ENCODE measurements at places on chromosomes 4 and X. TPM values are rescaled to one million over a fixed set of nuclear protein-coding genes. Genes with fewer than 3 reads are reported as not detected.

DNA sequence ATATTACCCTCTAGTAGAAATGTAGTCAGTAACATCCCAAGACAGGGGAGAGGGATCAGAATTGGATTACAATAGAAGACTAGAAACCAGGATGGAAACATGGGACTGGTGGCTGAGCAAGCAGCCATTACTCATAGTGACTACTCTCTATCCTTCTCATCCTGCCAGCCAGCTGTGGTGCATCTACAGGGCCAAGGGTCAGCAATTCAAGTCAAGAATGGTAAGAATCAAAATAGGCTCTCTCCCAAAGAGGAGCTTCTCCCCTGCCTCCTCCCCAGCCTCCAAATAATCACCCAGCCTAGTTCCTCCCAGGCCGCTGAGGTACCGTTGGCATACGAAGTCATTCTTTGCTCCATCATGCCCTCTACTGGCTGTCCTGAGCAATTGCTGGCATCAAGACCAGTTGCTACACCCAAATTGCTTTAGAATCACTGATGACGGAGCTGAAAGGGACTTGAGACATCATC lies 19.4 kb downstream of the AWAT2 start:
- no peaks in the 10 kb centered on the region for H3K4me1 ChIP-seq
- H3K27ac ChIP-seq, result no peak overlapping the region
- no peaks in the 10 kb centered on the region for H3K36me3 ChIP-seq
- H3K4me3 ChIP-seq, result no peak overlapping the region
- H3K27me3 ChIP-seq, result no peaks in the 10 kb centered on the region
- peak; percentile 77 for DNase-seq

GRCh38 chr4:80196922-80197573 lies at the start of gene PRDM8:
Gene PRDM8 (plus strand): TSS chr4:80197503. CDS start chr4:80200081, 2,578 bp downstream.
- peaks cover 66% of the 10 kb centered on the region for H3K27me3 ChIP-seq
- peak within 1 kb of the TSS; percentile 86 for H3K27ac ChIP-seq
- H3K4me3 ChIP-seq, result peak within 1 kb of the TSS; percentile 63
- peak; percentile 96 for DNase-seq

GRCh38 chrX:410296-410695 lies 23.6 kb upstream of the PPP2R3B start:
- no peak overlapping the region for H3K27ac ChIP-seq
- peaks cover 14% of the 10 kb centered on the region for H3K4me1 ChIP-seq
- H3K36me3 ChIP-seq, result peaks cover 2% of the 10 kb centered on the region
- no peak for DNase-seq

GRCh38 chr4:98125585-98125984 lies 17.7 kb downstream of the STPG2 start:
- H3K27me3 ChIP-seq, result no peaks in the 10 kb centered on the region
- H3K4me3 ChIP-seq, result no peak overlapping the region
- no peak overlapping the region for H3K27ac ChIP-seq
- H3K36me3 ChIP-seq, result no peaks in the 10 kb centered on the region
- H3K4me1 ChIP-seq, result no peaks in the 10 kb centered on the region

- H3K36me3 ChIP-seq, result no peaks in the 10 kb centered on the region
- H3K4me1 ChIP-seq, result no peaks in the 10 kb centered on the region
- DNase-seq, result no peak
- H3K27me3 ChIP-seq, result no peaks in the 10 kb centered on the region
Measured at GRCh38 chr4:47209833-47210232, 178.5 kb downstream of the GABRB1 start.

DNA sequence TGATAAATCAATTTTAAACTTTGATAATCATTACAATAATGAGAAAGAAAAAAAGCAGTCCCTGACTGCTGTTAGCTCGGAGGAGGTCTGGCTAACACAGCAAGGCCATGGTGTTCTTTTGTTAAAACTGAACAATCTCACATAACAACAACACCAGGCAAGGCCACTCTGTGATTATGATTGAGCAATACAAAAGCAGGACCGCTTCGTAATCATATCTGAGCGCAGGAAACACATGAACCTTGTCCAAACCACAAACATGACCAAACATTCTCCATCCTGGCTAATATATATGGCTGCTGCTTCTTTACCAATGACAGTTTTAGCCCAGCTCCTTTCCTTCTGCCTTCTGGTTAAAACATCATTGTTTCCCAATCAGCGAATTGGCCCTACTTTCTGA lies 76.8 kb upstream of the DDX53 start:
- no peaks in the 10 kb centered on the region for H3K36me3 ChIP-seq
- no peak overlapping the region for H3K27ac ChIP-seq
- H3K4me1 ChIP-seq, result no peaks in the 10 kb centered on the region
- no peak for DNase-seq
- H3K4me3 ChIP-seq, result no peak overlapping the region

DNA sequence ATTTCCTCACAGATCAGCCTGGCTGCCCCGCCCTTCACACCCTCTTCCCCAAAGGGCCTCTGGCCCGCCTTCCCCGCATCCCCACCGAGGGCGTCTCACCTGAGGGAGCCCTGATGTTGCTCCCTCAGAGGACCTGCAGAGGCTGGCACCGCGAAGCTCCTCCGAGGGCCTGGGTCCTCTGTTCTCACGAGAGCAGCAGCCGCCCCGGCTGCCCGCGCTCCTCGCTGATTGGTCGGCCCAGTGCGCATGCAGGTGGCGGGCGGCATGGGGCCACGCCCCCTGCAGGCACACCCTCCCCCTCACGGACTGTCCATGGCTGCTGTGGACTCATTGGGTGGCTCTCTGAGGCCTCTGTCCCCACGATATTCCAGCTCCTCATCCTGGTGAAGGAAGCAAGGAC lies at the start of gene FAM9C:
TSS of gene FAM9C (minus strand) at position 180 of the 400 bp plus-strand sequence. CDS start 831 bp downstream, outside the sequence.
- H3K36me3 ChIP-seq, result no peaks in the 10 kb centered on the region
- no peak within 1 kb of the TSS for H3K4me3 ChIP-seq
- H3K4me1 ChIP-seq, result no peaks in the 10 kb centered on the region
- H3K27me3 ChIP-seq, result peaks cover 2% of the 10 kb centered on the region

DNA sequence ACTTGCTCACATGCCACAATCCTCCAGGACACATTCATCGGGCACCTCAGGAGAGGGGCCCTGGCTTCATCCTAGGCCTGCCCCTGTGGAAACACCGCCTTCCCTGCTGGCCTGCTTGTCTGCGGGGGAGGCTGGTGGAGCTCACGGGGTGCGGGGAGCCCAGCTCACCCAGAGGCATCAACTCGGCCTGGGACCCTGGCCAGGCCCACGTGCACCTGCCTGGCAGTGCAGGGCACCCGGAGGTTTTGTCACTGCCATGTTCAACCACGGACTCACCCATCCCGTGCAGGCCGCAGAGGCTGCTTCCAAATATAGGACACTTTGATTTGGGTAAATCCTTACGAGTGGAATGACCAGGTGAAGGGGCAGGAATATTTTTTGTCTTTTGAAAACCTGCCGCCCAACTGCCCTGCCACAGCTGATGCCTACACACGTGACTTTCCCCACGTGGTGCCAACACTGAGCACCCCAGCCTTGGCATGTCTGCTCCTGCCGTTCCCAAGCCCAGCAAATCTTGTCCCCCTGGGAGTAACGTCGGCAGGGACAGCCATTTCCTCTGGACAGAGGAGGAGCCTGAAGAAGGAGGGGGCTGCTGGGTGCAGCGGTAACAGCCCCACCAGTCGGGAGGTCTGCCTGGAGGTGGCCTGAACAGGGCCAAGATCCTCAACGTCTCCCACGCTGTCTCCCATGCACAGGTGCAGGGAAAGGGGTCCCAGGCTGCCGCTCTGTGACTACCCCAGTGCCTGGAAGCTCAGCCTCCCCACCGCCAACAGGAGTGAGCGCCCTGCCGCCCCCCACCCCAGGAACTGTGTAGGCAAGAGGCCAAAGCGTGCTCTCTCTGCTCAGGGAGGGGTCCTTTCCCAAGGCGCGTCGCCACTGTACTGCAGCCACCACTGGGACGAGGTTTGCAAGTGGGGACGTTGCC lies 8.5 kb downstream of the MXD4 start:
- H3K27ac ChIP-seq, result no peak overlapping the region
- no peak overlapping the region for H3K4me3 ChIP-seq
- peaks cover 36% of the 10 kb centered on the region for H3K4me1 ChIP-seq
- DNase-seq, result no peak
- no peaks in the 10 kb centered on the region for H3K27me3 ChIP-seq

- H3K27ac ChIP-seq, result no peak overlapping the region
- H3K27me3 ChIP-seq, result peaks cover 4% of the 10 kb centered on the region
- H3K4me1 ChIP-seq, result no peaks in the 10 kb centered on the region
- DNase-seq, result no peak
- no peaks in the 10 kb centered on the region for H3K36me3 ChIP-seq
Measured at GRCh38 chrX:81378560-81378959, 176.7 kb downstream of the SH3BGRL start.

GRCh38 chr4:119526786-119527550 lies 101.6 kb downstream of the PDE5A start:
- H3K4me3 ChIP-seq, result no peak overlapping the region
- H3K27ac ChIP-seq, result peak overlapping the region; percentile 29
- no peaks in the 10 kb centered on the region for H3K36me3 ChIP-seq
- no peaks in the 10 kb centered on the region for H3K27me3 ChIP-seq

DNA sequence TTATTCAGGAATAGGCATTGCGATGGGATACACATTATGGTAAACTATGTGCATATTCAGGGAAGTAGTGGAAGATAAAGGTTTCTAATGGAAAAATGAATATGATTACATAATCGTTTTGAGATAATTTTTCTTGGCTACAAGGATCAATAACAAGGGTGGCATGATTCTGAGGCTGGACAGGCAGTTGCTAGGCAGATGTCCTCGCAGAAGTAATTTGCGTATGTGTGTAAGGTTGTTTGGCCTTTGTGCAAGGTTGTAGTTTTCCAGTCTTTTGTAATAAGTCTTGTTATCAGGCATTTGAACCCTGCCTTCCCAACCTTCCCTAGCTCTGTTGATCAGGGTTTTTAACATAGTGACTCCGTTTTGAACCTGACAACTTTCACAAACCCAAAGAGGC lies 59.7 kb downstream of the RGS12 start:
- H3K4me3 ChIP-seq, result no peak overlapping the region
- no peaks in the 10 kb centered on the region for H3K4me1 ChIP-seq
- H3K27ac ChIP-seq, result no peak overlapping the region
- no peaks in the 10 kb centered on the region for H3K36me3 ChIP-seq

GRCh38 chrX:148562846-148563245 lies 62.4 kb downstream of the AFF2 start:
- H3K36me3 ChIP-seq, result no peaks in the 10 kb centered on the region
- no peak overlapping the region for H3K27ac ChIP-seq
- no peaks in the 10 kb centered on the region for H3K4me1 ChIP-seq
- no peak for DNase-seq

DNA sequence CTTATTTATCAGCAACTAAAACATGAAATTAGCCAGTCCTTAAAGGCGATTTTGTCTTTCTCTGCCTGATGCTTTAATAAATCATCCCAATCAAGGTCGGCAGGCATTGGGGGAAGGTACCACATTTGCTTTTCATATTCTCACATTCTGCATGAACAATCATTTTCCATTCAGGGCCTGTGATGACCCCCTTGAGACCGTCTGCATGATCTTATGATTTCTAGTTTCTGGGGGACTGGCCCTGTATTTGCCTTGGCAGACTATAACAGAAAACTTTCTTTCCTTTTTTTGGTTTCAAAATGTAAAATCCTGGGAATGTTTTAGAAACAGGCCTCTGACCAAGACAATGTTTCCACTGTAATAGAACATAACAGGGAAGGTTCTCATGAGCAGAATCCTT lies 296.8 kb downstream of the IDS start:
- H3K4me3 ChIP-seq, result no peak overlapping the region
- H3K4me1 ChIP-seq, result no peaks in the 10 kb centered on the region
- no peak overlapping the region for H3K27ac ChIP-seq
- no peak for DNase-seq
- no peaks in the 10 kb centered on the region for H3K36me3 ChIP-seq

- DNase-seq, result no peak
- no peak overlapping the region for H3K4me3 ChIP-seq
- no peak overlapping the region for H3K27ac ChIP-seq
- no peaks in the 10 kb centered on the region for H3K36me3 ChIP-seq
- H3K27me3 ChIP-seq, result no peaks in the 10 kb centered on the region
Measured at GRCh38 chrX:47940448-47940847, 63.3 kb downstream of the ZNF182 start.

DNA sequence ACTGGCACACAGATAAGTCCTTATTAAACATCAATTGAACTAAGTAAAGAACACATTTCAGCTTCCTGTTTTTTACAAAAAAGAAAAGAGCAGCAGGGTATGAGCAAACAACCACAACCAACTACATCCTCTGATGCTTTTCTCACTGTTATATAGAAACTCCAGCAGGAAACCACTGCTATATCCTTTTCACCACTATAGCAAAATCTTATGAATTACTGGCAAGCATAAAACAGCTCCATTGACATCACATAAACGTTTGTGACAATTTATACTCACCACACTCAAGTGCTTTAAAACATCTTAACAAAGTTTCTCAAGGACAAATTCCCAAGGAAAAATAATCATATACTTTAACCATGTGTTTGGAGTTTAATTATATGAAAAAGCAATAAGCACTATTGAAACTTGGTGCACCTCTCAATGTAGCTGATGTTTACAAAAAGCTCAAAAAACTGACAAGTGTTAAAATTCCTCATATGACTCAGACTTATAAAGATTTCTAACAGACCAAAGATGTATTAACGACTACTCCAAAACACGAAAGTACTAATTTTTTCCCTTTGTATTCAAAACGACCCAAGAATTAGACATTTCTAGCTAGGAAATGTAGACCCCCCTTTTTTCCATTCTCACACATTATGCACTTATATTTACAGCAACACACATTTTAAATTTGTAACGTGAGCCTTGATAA lies 12.9 kb downstream of the GPRIN3 start:
- no peak overlapping the region for H3K4me3 ChIP-seq
- no peaks in the 10 kb centered on the region for H3K4me1 ChIP-seq
- no peaks in the 10 kb centered on the region for H3K36me3 ChIP-seq
- H3K27me3 ChIP-seq, result no peaks in the 10 kb centered on the region
- H3K27ac ChIP-seq, result no peak overlapping the region

- no peaks in the 10 kb centered on the region for H3K36me3 ChIP-seq
- no peak overlapping the region for H3K4me3 ChIP-seq
- H3K4me1 ChIP-seq, result no peaks in the 10 kb centered on the region
- H3K27ac ChIP-seq, result no peak overlapping the region
- no peaks in the 10 kb centered on the region for H3K27me3 ChIP-seq
- no peak for DNase-seq
Measured at GRCh38 chrX:46703980-46704379, 54.9 kb downstream of the SLC9A7 start.

DNA sequence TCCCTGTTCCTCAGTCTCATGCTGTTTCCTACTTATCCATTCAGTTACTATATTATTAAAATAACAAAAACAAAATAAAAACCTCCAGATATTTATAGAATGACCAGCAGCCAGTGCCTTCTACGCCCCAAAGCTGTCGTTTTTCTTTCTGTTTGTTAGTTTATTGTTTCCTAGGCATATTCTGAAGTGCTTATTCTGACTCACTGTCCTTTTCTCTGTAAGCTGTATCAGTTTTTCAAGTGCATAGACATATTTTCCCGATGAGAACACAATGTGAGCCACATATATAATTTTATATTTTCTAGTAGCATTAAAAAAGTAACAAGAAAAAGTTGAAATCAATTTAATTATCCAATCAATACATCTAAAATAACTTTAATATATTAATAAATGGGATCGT lies 2158.6 kb upstream of the TENM3 start:
- no peak for DNase-seq
- no peak overlapping the region for H3K4me3 ChIP-seq
- H3K27me3 ChIP-seq, result no peaks in the 10 kb centered on the region
- H3K27ac ChIP-seq, result no peak overlapping the region
- H3K36me3 ChIP-seq, result no peaks in the 10 kb centered on the region
- H3K4me1 ChIP-seq, result no peaks in the 10 kb centered on the region

Gene MAGEA1
- not detected for polyA plus RNA-seq

Gene NEK1
- polyA plus RNA-seq, result 30.9 TPM

Gene ODAM
- polyA plus RNA-seq, result not detected

Gene ZNF185
- 8.5 TPM for polyA plus RNA-seq

Gene ARL9
- 4.3 TPM for polyA plus RNA-seq

Gene PPP2R2C
- polyA plus RNA-seq, result 114 TPM

Gene CNKSR2
- 14.1 TPM for polyA plus RNA-seq

Gene CSN1S1
- not detected for polyA plus RNA-seq

Gene ENPEP
- polyA plus RNA-seq, result 2.8 TPM

Gene PIM2
- polyA plus RNA-seq, result 13.1 TPM

Gene XPNPEP2
- polyA plus RNA-seq, result 0.87 TPM

Gene CYSLTR1
- polyA plus RNA-seq, result 2.4 TPM

Gene NCAPG
- 18.1 TPM for polyA plus RNA-seq

Data from spinal cord (tissue), 10 donors.